Activated CD8-positive, alpha-beta memory T cell treated with anti-CD3 and anti-CD28 coated beads for 4 hours (primary cell): ENCODE measurements at places on chromosomes 12 and 14.

DNA sequence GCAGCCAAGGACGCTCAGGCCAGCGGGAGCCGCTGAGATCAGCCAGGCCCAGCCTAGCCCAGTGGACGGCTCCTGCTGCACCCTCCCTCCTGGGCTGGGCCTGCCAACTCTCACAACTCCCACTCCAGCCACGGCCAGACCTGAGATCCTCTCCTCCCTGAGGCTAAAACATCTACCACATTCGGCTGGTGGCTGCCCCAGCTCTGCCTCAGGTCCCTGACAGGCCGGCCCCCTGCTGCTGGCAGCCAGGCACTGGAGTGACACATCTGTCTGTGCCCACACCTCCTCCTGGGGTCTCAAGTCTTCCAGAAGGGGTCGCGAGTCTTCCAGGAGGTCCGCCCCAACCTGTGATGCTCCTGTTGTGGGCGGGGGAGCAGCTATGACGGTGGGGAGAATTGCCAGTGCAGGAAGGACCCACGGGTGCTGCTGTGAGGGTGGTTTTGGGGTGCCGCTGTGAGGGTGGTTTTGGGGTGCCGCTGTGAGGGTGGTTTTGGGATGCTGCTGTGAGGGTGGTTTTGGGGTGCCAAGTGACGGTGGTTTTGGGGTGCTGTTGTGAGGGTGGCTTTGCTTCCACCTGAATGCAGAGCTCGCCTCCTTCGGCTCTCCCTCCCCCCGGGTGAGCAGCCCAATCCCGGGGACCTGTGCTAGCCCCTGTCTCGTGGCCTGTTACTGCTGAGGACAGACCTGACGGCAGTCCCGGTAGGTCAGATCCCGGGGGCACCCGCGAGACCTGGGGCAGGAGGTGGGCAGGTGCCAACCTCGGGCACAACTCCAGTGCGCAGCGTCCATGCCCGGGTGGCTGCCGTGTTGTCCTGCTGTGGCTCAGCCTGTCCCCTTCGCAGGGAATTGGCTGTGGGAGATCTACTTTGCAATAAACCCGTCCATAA, 27.5 kb upstream of the C14orf180 start:
- no peak for DNase-seq

- no peak for DNase-seq
These were observed 61.8 kb downstream of the RCOR1 start for GRCh38 chr14:102654298-102654697.

DNA sequence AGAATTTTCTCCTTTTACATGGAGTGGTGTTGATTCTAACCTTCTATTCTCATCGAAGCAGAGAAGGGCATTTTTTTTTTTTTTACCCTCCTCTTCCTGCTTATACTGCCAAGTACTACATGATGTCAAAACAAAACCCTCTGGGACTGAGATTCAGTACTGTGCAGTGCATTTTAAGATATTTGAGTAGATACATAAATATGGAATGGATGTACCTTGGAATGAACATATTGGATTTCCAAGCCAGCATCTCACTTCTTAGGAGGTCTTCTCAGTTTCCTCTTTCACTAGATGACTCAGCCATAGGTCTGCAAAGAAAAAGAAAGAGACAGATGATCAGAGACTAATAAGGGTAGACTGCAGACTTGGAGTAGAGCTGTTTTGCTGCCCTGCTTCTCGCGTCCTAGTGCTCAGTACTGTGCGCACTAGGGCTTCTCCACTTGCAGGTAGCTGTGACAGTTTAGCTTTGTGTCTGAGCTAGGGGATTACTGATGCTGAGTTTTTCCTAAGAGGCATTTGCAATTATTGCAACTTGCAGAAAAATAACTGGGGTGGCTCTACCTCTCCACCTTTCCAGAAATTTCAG, 20.4 kb downstream of the TPH2 start:
- no peak for DNase-seq

GRCh38 chr12:105457026-105457425, 126.5 kb downstream of the C12orf75 start:
- no peak for DNase-seq

DNA sequence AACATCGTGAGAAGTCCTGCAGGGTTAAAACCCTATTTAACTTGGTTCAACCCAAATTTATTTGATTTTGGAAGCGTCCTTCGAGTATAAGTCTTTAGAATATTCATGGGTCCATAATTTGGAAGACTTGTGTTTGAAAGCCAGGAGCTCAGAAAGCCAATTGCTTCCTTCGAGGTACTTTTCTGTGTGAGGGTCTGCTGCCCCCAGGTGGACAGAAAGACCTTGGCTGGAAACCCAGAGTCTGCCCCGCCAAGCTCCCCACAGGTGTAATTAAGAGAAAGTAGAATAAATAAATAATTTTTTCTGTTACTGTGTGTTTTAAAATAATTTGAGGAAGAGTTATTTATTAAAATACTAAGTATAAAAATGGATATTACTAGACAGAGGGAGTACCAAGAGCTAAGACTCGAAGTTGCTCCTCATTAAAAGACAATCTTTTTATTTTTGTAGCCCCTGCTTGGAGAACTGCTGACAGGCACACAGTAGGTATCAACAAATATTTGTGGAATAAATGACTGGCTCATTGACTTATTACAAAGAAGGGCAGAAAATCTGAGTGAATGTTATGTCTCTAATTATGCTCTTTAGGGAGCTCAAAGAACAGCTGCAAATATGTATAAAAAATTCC, 105.8 kb downstream of the PAH start:
- no peak for DNase-seq

- DNase-seq = no peak
These were observed 2.2 kb upstream of the NFKBIA start for GRCh38 chr14:35406506-35407305.

- DNase-seq = no peak
These were observed 360.9 kb downstream of the RPL10L start for GRCh38 chr14:46290706-46291105.

- no peak for DNase-seq
These were observed 65.1 kb downstream of the TRMT5 start for GRCh38 chr14:60915781-60916180.

GRCh38 chr12:716506-716905, 35.9 kb upstream of the WNK1 start:
- peak; percentile 20 for DNase-seq

DNA sequence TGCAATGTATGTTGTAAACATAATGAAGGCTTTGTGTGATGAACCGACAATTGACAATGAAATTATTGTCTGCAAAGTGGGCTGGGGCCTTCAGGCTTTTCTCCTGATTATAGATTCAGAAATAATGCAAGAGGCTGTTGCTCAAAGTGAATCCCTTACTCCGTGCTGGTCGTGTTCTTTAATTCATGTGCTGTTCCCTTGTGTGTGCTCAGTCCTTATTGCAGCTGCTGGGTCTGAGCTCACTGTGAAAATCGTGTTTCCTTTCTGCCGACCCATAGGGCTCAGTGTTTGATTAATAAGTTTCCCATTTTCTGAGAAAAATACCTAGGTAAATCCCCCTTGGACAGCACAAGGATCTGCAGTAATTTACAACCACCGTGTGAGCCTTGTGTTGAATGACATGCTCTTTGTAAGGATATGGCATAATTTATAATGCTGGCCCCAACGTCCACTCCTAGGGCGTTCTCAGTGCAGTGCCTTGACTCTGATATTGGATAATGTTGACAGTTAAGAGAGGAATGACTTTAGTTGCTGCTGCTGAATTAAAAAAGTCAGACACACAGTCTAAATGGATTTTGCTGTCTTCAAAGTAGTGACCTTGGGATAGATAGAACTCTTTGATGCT, 81.6 kb downstream of the RGS6 start:
- DNase-seq = no peak

- DNase-seq = no peak
These were observed 25.8 kb upstream of the TMCC3 start for GRCh38 chr12:94676031-94676641.

- DNase-seq = no peak
These were observed 39.4 kb downstream of the HNRNPC start for GRCh38 chr14:21229821-21230220.

GRCh38 chr14:102574281-102575159, 17.9 kb upstream of the RCOR1 start:
- no peak for DNase-seq

- DNase-seq = no peak
These were observed 198.5 kb downstream of the ATP23 start for GRCh38 chr12:58139894-58140293.

DNA sequence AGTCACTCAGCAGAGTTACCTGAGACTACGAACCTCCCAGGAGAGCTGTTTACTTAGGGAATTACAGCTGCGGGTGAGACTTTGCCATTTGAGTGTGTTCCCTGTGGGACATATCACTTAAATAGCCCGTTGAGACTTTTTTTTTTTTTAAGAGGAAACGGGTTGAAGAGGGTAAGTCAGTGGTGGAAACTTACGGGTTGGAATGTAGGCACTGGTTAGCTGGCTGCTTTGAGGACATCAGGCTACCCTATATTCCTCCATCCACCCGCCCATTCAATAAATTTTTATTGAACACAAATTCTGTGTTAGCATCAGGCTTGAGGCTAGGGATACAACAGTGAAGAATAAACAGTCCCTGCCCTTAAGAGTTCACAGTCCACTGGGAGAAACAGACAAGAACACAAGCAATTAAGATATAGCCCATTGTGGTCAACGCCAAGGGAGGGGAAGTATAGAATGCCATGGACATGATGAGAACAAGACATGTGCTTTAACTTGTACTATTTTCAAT, 88.1 kb upstream of the CPSF6 start:
- no peak for DNase-seq

- DNase-seq = no peak
These were observed 107.0 kb downstream of the HELB start for GRCh38 chr12:66409195-66409871.

DNA sequence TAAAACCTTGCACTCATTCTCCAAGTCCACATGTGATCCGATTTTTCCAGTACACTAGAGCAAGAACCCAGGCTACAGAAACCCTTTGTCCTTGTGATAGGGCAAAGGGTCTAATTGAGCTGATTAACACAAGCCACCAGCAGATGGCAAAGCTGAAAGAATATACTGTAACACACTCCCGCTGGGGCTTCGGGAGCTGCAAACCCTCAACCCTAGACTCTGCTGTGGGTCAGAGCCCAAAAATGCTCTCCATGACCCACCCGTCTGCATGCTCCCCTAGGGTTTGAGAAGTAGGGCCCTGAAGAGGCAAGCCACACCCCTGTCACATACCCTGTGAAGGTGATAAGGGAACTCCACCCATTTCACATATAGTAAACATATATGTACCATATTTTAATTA, 33.6 kb upstream of the PCNX1 start:
- no peak for DNase-seq

DNA sequence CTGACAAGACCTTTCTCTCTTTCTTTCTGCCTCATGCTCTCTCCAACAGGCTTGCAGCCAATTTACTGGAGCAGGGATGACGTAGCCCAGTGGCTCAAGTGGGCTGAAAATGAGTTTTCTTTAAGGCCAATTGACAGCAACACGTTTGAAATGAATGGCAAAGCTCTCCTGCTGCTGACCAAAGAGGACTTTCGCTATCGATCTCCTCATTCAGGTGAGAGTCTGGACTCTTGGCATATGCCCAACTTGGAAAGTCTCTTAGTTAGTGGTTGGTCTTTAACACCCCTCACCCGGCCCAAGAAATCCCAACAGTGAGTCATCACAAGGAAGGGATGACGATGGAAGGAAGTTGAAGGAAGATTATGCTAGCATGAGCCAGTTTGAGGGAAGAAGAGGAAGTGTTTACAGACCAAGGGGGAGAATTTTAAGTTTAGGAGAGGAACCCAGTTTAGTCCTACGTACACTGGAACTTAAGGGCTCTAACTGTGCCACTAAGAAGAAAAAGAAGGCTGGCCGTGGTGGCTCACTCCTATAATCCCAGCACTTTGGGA, 189.7 kb downstream of the ETV6 start:
- no peak for DNase-seq

DNA sequence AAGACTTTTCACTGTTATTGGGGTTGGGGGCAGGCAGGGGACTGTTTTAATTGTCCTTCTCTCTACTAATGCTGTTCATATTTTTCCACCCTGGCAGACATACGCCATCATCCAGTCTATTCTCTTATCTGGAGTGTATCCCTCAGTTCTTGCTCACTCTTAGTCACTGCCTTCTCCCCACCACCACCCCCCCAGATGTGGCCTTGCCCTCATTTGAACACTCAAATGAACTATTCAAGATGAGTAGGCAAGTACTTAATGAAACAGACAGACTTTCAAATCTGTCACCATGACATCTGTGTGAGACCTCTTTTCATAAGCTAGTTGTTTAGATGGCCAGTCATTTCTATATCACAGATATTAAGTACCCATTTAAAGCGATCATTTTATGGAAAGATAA, 10.1 kb downstream of the NUDT4 start:
- no peak for DNase-seq

GRCh38 chr14:26687301-26687837, 89.5 kb upstream of the NOVA1 start:
- no peak for DNase-seq

GRCh38 chr12:97301576-97301975, 161.0 kb upstream of the RMST start:
- DNase-seq = no peak

GRCh38 chr12:130525384-130526172, 187.9 kb downstream of the PIWIL1 start:
- no peak for DNase-seq

GRCh38 chr14:85911044-85911443, 381.1 kb downstream of the FLRT2 start:
- DNase-seq = no peak

DNA sequence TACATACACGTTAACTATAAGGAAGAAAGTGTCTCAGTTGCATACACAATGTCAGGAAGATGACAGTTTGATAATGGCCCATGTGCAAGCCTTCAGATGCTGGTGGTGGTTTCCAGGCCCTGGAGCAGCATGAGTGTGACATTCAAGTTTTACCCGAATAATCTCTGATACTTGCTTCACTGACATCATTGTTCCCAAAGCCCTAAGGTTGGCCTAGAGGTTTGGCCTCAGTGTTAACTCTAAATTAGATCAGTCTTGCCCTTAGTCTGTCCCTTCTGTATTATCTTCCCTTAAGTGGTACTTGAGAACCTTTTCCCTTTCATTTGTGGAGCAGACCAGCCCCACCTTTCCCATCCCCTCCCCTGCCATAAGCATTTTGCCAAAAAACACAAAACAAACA, 24.0 kb upstream of the PDE1B start:
- no peak for DNase-seq

DNA sequence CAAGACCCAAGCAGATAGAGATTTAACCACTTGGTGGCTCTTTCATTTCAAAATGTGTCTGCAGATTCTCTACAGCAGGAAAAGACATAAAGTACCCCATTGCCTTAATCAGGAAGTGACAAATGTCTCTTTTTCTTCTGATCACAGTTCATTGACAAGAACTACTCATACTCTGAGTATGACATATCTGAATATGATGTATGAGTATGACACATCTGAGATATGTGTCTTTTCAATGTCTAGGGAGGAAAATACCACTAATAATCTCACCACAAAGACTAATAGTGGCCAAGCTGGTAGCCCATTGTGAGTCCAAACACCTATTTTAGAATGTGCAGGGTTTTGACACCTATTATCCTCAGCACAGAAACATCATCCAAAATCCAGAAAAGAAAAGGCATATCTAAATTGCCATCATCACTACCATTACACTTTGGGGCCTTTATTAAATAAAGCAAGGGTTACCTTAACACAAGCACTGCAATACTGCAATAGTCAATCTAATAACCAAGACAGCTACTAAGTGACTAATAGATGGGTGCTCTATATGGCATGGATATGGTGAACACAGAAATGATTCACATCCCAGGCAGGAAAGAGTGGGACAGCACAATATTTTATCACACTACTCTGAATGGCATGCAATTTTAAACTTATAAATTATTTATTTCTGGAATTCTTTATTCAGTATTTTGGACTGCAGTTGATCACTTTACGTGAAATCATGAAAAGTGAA, 243.7 kb upstream of the FAR2 start:
- DNase-seq = no peak
